ENCODE measurements at places on chromosomes 16 and 17. TPM values are rescaled to one million over a fixed set of nuclear protein-coding genes. Genes with fewer than 3 reads are reported as not detected.

Gene FMNL1
- total RNA-seq, result 62.3 TPM

DNA sequence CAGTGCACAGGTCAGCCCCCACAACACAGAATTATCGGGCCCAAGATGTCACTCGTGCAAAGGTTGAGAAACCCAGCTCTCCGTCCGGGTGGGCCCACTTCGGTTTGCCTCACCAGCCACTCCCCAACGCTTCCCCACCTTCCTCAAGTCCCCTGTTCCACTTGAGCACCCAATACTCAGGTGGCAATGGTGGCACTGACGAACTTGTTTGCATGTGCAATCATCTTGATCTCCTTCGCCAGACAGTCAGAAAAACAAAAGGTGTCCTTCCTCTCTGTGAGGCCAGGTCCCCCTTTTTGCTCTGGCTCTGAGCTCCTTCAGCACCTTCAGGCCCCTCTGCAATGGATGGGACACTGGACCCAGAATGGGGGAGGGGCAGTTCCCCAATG, 3.7 kb downstream of the GGA2 start:
- DNase-seq, result no peak

Gene HOXB4
- total RNA-seq, result 4.9 TPM

Gene HID1
- total RNA-seq, result 33.5 TPM
